ENCODE measurements at places on chromosomes 4 and X.

GRCh38 chr4:56671860-56672259 lies 9.2 kb downstream of the HOPX start:
- DNase-seq = no peak

DNA sequence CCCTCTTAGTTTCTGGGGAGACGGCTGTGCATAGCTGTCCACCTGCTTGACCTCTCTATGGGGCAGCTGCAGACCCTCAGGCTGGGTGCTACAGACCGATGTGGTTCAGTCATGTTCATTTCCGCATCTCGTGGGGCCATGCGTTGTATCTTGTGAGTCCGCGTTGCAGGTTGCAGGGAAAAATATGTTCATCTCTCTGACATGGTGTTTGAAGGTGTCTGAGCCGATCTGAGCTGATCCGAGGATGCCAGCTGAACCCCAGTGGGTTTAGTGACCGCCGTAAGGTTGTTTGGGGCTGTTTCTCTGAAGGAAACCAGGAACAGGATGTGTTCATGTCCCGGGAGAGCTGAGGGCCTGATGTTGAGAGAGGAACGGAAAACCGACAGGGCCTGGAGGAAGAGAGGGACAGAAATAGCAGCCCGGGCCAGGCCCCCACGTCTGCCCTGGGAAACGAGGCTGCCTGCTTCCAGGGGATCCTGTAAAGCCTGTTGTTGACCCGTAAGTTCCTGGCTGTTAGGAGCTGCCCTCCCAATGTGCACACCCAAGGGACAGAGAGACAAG lies 9.8 kb upstream of the P2RY8 start:
- DNase-seq = no peak

DNA sequence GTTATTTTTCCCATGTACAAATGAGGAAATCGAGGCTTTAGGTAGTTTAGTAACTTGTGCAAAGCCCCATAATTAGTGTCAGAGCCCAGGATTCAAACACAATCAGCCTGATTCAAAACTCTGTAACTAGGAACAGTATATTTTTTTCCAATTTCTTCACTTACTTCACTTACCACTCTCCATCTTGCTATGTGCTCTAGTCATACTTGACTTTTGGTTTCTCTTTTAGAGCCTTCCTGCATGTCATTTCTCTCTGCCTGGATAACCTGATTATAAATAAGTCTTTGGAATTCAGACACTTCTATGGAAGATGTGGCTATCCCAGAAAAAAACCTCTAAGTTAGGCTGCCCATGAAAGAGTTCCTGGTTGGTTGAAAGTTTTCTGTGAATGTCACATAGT lies 22.2 kb downstream of the SATL1 start:
- no peak for DNase-seq

DNA sequence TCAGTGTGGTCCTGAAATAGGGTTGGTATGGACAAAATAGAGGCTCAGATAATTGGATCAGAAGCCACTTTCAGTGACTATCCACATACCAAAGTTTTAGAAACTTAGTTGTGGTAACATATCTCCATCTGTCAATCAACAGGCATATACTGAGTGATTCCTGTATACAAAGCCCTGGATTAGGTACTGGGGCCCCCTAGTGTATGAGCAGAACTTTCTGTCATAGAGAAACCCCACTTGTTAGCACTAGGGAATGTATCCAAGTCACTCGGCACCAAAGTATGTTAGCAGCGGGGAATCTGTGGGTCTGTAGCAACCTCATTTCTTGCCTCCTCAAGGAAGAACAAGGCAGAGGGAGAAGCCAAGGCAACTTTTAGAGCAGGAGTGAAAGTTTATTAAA lies 50.7 kb downstream of the MAP7D3 start:
- DNase-seq = no peak

DNA sequence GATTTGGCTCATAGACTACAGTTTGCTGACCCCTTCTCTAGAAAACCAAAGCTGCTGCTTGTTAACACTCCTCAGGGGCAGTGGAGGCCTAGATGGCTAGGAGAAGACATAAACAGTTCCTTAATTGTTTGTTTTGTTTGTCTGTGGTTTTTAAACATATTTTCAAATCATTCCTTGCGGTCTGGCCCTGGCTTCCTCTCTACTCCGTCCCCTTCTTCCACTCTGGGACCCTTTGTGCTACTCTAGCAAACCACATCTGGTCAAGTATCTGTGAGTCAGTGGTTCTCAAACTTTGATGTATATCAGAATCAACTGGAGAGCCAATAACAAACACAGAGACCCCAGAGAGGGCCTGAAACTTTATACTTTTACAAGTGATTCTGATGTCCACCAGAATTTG lies 36.1 kb downstream of the FRMPD4 start:
- no peak for DNase-seq

DNA sequence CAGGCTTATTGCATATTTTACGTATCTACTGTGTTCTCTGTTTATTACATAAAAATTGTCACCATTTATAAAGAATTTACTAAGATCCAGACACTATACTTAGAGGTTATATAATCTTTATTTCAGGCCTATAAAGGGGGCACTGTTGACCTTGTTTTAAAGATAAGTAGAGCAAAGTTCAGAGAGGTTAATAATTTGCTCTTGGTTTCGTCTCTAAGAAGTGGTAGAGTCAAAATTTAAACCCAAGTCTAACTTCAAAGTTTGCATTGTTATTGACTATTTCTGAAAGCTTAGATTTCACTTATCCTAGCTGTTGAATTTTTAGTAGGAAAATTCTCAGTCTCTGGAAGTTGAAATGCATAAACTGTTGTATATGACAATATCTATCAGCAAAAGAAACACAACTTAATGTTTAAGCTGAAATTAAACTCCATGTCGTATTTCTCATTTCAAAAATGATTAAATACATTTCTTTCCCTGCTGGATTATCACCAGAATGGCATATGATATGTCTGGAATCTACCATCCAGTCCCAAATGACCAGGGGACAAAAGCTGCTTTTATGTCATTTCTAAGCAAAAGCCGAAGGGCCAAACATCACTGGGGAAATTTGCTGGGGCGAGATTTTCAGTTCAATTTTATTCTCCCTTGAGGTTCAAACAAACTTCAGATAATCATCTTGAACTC lies 138.4 kb downstream of the SLC7A11 start:
- no peak for DNase-seq

- DNase-seq = no peak
Observed at GRCh38 chrX:69424910-69425309, 79.2 kb upstream of the NALF2 start.

GRCh38 chr4:46032056-46032455 lies 91.8 kb downstream of the GABRG1 start:
- no peak for DNase-seq

GRCh38 chr4:85675076-85676049 lies 200.4 kb downstream of the ARHGAP24 start:
- no peak for DNase-seq

DNA sequence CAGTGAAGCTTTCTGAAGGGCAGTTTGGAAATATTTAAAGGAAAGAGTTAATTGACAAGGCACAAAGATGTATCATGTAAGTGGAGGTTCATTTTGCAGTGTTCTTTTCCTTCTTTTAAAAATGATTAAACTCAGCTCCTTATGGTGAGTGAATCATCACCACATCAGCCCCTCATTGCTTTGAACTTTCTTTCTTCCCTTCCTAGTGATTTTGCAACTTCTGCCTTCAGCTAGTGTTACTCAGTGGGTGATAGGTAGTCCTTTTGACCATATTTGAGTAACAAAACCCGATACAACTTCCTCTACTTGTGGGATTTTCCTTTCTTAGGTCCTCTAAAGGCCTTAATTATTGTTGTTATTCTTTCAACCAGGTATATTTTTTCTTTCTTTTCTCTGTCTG lies 8.2 kb downstream of the ZCCHC4 start:
- no peak for DNase-seq

DNA sequence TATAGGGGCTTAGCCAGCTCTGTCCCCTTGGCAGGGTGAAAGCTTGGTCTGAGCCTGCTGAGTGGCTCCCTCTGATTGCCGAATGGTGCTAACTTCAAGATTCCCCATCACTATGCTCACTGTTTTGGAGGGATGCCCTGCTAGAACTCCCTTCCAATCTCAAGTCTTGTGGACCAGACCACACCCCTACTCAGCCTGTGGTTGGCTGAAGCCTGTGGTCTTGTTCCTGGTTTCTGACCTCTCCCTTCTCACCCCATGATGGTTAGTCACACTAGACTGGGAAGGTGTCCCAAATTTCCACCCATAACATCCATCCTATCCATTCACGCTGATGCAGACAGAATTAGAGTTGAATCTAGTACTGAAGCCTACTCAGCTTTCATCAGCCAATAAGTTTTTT lies 184.7 kb upstream of the NDP start:
- no peak for DNase-seq

- DNase-seq = no peak
Observed at GRCh38 chrX:39475372-39475771, 622.4 kb downstream of the BCOR start.

DNA sequence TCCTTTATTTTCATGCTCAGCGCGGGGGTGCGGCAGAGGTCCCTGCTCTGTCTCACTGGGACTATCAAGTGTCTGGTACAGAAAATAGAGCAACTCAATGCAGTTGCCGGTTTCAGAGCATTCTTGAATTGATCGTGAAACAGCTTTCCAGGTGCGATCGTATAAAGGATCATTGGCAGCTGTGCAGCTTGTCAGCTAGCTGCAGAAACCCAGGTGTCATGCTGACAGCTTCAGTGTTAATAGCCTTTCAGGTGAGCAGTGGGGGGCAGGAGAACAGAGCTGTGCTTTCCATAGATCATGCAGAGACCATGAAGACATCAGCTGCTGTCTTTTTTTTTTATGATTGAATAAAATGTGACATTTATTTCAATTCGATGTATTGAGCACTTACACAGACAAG lies 583.9 kb downstream of the NLGN4X start:
- no peak for DNase-seq

GRCh38 chr4:22900876-22901275 lies 208.1 kb downstream of the GBA3 start:
- no peak for DNase-seq

GRCh38 chrX:46589977-46590723 lies 16.6 kb downstream of the CHST7 start:
- DNase-seq = peak; percentile 6

DNA sequence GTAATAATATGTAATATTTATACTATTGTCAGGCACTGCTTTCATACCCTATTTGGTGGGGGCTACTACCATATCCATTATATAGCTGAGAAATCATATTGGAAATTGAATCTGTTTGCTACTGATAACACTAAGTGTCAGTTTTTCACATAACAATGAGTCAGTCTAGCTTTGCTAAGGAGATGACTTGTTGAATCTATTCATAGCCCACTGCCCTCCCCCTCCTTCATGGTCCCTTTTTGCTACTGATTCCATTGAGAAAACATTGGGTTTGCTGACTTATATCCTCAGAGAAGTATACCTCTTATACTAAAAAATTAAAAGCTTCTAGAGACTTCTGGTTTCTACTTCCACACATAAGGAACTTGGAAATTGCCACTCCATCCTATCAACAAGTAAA lies 1898.4 kb downstream of the STIM2 start:
- no peak for DNase-seq

DNA sequence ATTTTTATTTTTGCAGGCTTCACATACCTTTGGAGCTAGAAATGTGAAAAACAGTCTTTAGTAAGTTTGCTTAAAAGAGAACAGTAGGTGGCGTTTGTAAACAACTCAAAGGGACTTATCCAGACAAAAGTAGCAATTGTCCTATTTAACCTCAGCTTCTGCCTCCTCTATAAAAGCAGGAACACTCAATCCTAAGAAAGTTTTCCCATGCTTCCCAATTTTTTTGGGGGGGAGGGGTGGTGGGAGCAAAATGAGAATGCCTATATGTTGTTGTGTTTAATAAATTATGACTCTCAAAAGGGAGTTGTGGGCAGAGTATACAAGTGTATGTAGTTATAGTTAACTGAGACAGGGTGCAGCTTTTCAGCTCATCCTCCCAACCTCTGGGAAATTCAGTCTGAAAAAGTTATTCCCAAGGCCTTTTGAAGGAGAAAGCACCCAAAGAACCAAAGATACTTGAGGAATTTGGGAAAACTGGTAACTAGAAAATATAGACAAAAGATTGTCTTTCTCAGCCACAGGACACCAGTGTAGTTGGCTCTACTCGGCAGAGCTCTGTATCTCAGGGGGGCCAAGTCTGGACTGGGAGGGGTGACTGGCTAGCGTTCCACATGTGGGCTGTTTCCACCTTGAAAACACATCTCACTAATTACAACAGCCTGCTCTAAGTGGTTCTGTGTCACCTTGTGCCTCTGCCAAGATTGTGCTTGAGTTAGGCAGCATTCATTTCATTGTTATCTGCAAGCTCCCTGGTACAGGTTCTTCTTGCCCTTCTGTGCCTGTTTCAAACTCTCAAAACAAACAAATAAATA lies 2.8 kb downstream of the SFRP2 start:
- no peak for DNase-seq

GRCh38 chr4:145345401-145345800 lies 136.3 kb upstream of the SMAD1 start:
- DNase-seq = no peak

- no peak for DNase-seq
Observed at GRCh38 chrX:108221301-108221864, 129.8 kb downstream of the ATG4A start.

DNA sequence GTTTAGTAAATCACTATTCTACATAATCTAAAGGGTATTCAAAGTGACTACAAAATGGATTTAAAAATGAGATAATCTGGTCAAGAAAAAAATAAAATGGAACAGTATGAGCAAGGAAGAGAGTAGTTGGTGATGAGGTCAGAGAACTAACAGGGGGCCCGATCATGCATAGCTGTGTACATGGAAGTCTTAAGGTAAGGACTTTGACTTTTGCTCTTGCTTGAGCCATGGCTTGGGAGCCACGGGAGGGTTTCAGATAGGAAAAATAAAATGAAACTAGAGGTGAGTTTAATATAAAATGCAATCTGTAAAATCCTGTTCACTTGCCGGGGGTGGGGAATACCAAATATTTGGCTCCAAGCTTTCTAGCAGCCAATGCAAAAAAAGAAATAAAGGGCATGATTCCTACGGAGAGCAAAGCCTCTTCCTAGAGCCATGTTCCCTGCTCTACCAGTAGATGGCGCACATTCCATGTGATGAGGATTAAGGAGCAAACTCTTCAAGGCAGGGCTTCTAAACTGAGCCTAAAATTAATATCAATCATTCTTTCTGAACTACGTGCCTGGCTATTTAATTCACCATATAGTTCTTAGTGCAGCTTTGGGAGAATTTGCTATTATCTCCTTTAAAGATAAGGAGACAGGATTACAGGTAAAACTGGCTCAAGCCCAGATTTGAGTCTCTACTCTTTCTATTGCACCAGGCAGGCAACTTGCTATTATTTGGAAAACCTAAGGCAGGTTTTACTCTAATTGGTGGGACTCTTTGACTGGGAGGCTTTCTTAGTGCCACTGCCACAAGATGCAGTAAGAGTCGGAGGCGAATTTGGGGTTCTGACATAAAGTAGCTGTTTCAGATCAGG lies 6.8 kb upstream of the CLCN5 start:
- peak; percentile 63 for DNase-seq
